ENCODE measurements at places on chromosomes 5 and 9.

DNA sequence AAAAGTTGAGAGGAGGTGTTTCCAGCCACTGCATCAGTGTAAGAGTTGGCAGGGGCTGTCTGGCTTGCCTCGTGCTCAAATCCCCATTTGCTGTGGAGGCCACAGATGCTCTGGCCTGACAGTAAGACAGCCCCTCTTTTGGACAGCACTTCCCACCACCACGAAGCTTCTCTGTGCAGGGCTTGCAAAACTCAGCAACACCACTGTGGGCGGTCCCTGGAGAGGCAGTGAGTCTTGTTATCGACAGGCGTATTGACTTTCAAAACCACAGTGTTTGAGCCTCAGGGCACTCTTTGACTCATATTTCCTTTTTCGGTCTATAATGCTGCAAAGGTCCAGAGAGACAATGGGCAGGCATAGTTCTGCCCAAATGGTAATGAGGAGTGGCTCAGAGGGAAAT, 539.5 kb downstream of the EBF1 start:
- no peak for DNase-seq

DNA sequence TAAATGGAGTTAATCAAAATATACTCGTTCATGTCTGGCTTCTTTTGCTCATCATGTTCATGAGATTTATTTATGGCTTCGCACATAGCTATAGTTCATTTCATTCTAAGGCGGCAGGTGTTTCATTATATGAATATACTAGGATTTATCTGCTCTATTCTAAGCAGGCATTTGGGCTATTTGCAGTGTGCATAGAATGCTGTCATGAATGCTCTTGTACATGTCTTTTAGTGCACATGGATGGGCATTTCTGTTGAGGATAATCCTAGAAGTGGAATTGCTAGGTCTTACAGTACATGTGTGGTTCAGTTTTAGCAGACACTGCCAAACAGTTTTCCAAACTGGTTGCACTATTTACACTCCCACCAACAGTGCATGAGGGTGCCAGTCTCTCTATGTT, 285.3 kb upstream of the ADRA1B start:
- no peak for DNase-seq

DNA sequence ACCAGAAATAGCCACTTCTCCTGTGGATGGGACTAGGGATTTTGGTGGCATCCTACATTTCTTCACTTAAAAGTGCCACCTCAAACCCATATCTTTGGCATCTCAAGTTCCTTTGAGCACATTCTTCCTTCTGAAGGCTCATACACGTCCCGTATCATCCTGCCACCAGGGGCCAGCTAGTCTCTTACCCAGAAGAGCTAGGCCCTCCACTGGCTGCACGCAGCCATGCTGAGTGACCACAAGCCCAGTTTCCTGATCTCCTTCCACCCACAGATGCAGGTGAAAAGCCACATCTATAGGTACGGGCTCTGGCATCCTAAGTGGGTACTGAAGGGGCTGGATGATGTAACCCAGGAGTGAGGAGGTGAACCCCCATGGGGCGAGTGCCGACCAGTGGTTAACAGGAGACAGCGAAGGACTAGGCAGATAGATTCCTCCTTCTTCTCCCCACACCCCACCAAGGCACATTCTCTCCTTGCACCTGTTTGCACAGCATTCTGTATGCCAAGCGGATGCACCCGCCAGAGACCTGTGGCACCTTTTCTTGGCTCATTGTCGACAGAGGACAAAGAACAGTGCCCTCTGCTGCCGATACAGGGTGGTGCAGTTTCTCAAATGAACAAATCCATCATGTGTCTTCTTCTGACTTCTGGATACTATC, 14.4 kb upstream of the SCGB3A1 start:
- peak; percentile 63 for DNase-seq

- DNase-seq: no peak
Observed at GRCh38 chr5:115317320-115317719, 20.9 kb upstream of the CCDC112 start.

DNA sequence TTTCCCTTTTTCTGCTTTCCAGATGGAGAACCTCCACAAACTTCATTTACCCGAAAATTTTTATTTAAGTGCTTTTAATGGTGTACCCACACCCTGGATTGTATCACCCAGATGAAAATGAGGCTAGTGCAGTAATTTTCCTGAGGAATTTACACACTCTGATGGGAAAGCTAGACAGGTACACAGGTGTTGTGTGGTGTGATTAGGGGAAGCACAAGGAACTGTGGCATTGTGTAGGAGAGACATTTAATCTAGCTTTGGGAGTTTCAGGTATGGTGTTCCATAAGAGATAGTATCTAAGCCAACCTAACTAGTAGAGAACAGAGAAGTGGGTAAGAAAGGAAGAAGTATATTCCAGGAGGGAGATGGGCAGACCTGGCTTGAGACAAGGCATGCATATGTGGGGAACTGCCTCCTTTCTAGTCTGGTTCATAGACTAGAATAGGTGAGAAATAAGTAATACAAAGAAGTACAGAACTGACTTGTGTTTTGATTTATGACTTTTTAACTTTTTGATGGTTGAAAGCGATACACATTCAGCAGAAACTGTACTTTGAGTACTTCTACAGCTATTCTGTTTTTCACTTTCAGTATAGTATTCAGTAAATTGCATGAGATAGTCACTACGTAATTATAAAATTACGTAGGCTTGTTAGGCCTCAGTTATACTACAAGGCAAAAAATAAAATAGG, 22.9 kb upstream of the ROPN1L start:
- no peak for DNase-seq

DNA sequence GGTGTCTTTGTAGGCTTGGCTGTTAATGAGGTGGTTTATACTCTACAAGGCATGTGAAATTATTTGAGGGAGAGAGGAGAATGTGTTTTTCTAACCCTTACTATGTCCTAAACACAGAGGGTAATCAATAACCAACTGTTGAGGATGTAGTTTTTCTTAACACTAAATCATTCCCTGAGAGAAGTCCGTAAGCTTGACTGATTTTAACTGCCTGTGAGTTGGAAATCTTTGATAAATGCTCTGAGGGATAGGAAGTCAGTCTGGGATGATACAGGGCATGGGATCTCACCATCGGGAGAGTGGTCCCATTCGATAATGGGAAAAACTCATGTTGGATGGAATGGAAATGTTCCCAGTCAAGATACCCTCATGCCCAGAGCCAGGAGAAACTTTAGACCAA, 249.6 kb downstream of the PDZD2 start:
- no peak for DNase-seq

GRCh38 chr9:131657940-131658339, 81.9 kb downstream of the RAPGEF1 start:
- no peak for DNase-seq

- DNase-seq: no peak
Observed at GRCh38 chr5:171782332-171782966, 3.2 kb upstream of the SMIM23 start.

GRCh38 chr9:114180696-114181606, 25.6 kb downstream of the COL27A1 start:
- DNase-seq: peak; percentile 67

DNA sequence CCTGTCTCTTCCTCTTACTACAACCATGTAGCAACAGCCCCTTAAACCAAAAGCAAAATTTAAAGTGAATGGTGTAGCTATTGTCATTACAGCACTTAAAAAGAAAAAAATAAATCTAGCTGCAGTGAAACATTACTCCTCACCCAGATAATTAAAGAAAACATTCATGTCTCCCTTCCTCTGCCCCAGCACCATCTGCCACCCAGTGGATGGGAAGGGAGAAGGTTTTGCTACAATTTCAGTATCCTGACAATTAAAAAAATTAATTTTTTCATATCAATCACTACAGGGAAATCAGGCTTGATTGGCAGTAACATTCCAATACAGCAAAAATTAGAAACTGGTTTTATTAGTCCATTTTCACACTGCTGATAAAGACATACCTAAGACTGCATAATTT, 147.4 kb upstream of the PUM3 start:
- DNase-seq: no peak

DNA sequence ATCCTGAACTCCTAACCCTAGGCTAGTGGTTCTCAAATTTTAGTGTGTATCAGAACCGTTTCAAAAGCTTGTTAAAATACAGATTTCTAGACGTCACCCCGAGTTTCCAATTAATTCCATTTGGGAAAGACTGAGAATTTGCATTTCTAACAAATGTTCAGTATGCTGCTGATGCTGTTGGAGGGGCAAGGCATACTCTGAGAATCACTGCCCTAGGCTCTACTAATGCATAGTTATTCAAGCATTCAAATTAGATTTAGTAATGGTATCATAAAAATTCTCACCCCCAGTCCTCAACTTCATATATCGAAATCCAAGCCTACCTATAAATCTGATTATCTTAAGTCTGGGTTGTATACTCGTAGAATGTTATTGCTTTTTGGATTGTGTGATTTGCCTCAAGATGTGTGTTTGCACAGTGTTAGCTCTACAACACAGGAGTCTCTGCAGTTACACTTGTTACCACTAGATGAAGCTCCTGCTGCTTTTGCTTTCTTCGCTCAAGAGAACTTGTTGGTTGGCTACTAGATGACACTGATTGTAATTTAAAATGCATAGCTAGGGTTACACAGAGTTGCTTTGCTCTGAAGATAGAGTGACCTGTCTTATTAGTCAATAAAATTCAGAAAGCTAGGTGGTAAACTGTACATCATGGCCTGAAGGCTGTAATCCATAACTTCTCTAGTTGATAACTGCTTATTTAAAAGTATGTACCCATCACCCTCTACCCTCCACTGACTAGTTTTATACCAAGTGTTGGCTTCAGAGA, 7.5 kb upstream of the ERAP2 start:
- peak; percentile 73 for DNase-seq

- DNase-seq: no peak
Observed at GRCh38 chr9:92795000-92795399, 30.4 kb upstream of the BICD2 start.

- no peak for DNase-seq
Observed at GRCh38 chr5:90912476-90912875, 353.9 kb downstream of the ADGRV1 start.

DNA sequence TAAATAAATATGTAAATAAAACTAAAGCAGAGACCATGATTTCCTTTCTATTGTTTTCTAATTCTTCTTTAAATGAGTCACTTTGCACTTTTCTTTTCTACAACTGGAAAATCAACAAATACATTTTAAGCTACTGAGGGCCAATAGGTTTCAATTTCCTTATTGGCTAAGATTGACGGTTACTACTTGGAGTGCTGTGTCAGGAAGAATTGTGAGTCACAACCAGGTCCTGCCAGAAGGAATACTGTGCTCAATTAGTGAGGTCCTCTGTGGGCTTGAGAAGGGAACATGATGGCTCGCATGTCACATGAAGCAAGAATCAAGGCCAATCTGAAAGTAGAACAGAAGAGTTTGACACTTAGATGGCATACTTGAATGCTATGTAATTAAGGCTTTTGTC, 110.8 kb downstream of the HMHB1 start:
- no peak for DNase-seq

DNA sequence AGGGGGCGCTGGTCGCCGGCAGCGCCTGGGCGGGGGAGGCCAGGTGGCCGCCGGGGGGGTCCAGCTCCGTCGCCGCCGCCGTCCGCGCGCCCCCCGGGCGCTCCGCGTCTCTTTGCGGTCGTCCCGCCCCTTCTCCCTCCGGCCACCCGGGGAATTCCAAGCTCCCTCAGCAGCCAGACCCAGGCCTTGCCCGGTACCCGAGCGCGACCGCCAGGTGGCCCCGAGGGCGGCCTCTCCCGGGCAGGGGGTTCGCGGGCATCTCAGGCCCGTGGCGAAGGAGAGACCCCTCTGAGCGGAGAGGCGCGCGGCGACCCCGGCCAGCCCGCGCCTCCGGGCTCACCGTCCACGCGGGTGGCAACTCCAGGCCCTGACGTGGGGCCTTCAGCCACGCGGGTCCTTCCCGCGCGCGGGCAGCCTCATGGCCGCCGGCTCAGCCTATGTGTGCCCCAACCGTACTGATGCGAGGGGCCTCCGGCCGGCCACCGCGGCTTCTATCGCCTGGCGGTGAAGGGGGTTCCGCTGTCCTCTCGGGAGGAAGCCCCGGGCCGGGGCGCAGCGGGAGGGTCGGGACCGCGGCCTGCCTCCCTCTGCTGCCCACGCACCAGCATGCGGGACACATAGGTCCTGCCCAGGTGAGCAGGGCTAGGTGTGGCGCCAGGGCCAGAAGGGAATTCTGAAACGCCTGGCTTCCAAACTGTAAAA, 529 bp upstream of the NRARP start:
- peak; percentile 91 for DNase-seq

- DNase-seq: peak; percentile 62
Observed at GRCh38 chr5:97998941-97999340, 774.5 kb upstream of the RGMB start.

- DNase-seq: no peak
Observed at GRCh38 chr9:127838375-127839078, 15.9 kb downstream of the ENG start.

GRCh38 chr5:88391116-88391515, 122.5 kb upstream of the TMEM161B start:
- DNase-seq: peak; percentile 67

DNA sequence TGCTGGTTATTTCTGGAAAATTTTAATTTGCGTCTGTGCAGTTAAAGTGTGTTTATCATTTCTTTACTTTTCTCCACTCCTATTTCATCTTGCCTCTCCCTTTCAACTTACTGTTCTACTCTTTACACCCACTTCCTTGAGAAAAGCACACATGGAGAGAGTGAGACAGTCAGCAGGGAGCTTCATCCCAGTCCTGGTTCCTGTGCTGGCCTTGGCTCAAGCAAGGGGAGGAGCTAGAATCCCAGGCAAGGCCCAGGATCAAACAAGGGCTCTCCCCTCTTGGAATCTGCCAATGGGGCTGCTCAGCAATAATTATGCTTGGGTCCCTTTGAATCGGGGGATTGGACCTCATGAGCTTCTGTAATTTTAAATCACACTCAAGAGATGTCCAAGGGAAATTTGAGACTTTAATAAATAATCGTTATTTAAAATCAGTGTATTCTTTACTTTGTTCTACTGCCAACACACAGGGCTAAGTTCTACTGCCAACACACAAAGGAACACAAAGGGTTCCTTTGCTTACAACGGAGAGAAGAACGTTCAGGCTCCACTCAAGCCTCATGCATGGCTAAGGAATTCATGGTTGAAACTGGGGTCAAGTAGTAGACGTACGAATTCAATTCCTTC, 439.3 kb upstream of the DAB2 start:
- DNase-seq: no peak

DNA sequence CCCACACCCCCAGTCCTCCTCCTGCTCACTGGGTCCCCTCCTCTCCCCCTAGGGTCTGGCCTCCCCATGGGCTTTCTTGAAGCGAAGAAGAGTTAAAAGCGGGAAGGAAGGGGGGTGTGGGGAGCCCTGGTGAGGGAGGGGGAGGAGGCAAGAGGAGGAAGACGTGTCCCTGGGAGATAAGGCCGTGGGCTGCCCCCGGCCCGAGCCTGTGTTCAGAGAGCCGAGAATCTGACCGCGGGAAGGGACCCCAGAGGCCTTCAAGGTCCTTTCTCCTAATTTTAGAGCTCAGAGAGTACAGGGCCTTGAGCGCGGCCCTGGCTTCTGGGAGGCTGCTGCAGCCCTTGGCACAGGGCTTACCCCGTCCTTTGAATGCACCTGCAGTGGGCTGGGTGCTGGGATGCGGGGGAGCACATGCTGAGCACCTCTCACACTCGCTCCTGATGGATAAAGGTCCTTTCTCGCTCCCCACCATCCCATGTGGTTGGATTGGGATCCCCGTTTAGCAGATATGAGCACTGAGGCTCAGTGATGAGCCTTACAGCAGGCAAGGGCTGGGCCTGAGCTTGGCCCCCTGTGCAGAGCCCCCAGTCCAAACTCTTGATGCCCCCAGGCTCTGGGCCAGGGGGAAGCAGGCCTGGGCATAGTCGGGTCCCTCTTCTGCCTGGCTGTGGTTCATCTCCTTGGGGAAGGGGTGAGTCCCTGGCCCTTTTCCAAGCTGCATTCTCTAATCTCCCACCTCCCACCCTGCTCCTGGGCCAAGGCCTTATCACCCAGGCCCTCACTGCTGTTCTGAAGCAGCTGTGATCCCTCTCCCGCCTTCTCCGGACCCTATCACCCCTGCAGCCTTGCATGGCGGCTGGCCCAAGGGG, 5.9 kb downstream of the GFI1B start:
- DNase-seq: no peak

All from neural progenitor cell (in vitro differentiated cells).